ENCODE measurements at places on chromosomes 4 and X. TPM values are rescaled to one million over a fixed set of nuclear protein-coding genes. Genes with fewer than 3 reads are reported as not detected.

Gene CFAP47
- total RNA-seq, result not detected

Gene OTUD6A
- total RNA-seq, result not detected

Gene TEC
- 1.8 TPM for total RNA-seq

Gene AWAT2
- not detected for total RNA-seq

Gene TIGD4
- 0.22 TPM for total RNA-seq

Gene ARMCX1
- 80.9 TPM for total RNA-seq

Gene GAB3
- total RNA-seq, result 0.86 TPM

Gene BEND2
- total RNA-seq, result not detected

Gene MAD2L1
- total RNA-seq, result 10.1 TPM

Gene CLOCK
- 51.9 TPM for total RNA-seq

Gene SPANXN1
- not detected for total RNA-seq

Gene PUDP
- total RNA-seq, result 18.5 TPM

Gene ARHGAP6
- 1.3 TPM for total RNA-seq

Gene GPRIN3
- total RNA-seq, result 0.22 TPM

Gene TLR6
- 6.1 TPM for total RNA-seq

Gene ANTXR2
- total RNA-seq, result 105 TPM

Gene PDGFRA
- total RNA-seq, result 826 TPM

Gene SASH3
- total RNA-seq, result not detected

Gene TEX13A
- total RNA-seq, result not detected

Gene PRKG2
- 0.26 TPM for total RNA-seq

Gene RAB40A
- 0.22 TPM for total RNA-seq

Gene RTL3
- total RNA-seq, result 1.6 TPM

Gene C1GALT1C1
- 81.8 TPM for total RNA-seq

Gene CCDC120
- 0.91 TPM for total RNA-seq

Gene PIR
- 19.3 TPM for total RNA-seq

Gene UGT2B11
- not detected for total RNA-seq

Gene RBM10
- total RNA-seq, result 33.2 TPM

Data from articular chondrocyte of knee joint (primary cell).